Activated naive CD8-positive, alpha-beta T cell treated with anti-CD3 and anti-CD28 coated beads for 36 hours (primary cell): ENCODE measurements at places on chromosomes 6 and 20. TPM values are rescaled to one million over a fixed set of nuclear protein-coding genes. Genes with fewer than 3 reads are reported as not detected.

WFDC5 gene
- not detected for total RNA-seq

CASS4 gene
- 3.0 TPM for total RNA-seq

KIFC1 gene
- 76.9 TPM for total RNA-seq

SLCO4A1 gene
- total RNA-seq, result 56.9 TPM

BANF2 gene
- total RNA-seq, result not detected

SAPCD1 gene
- 9.5 TPM for total RNA-seq

ECT2L gene
- not detected for total RNA-seq

PPP1R10 gene
- total RNA-seq, result 84.6 TPM

SIRPB1 gene
- total RNA-seq, result 4.3 TPM

ZNF512B gene
- total RNA-seq, result 11.8 TPM
